ENCODE measurements at places on chromosomes 3 and 15.

DNA sequence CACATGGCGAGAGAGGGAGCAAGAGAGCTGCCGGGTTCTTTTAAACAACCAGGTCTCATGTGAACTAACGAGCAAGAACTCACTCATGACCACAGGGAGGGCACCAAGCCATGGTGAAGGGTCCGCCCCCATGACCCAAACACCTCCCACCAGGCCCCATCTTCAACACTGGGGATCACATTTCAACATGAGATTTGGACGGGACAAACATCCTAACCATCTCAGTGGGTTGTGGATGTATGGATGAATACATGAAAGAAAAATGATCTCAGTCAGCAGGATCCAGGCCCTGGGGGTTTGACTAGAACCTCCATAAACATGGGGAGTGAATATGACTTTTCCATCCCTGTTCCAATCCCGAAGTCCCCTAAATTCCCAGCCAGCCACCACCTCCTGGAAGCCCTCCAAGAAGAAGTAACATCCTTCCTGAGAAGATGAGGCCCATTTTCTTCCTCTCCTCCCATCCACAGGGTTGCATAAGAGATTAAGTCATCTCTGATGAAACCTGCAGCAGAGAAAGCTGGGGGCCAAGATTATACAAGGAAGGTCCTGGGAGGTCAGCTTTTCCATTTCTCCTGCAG lies 9.5 kb downstream of the CAV3 start:
- no peak for DNase-seq

- no peak for DNase-seq
Observed at GRCh38 chr3:38229036-38229435, 36.6 kb upstream of the SLC22A13 start.

GRCh38 chr15:96870580-96870979 lies 540.1 kb downstream of the NR2F2 start:
- DNase-seq: peak; percentile 27

GRCh38 chr3:99321261-99321660 lies 317.1 kb upstream of the COL8A1 start:
- no peak for DNase-seq

GRCh38 chr3:70621451-70621850 lies 309.0 kb upstream of the MDFIC2 start:
- no peak for DNase-seq

- no peak for DNase-seq
Observed at GRCh38 chr3:141373768-141374526, 5.6 kb downstream of the ZBTB38 start.
